ENCODE measurements at places on chromosomes 6 and 20. TPM values are rescaled to one million over a fixed set of nuclear protein-coding genes. Genes with fewer than 3 reads are reported as not detected.

LRRC73 gene
- polyA plus RNA-seq: 1.2 TPM

CST1 gene
- polyA plus RNA-seq: not detected

BPIFB2 gene
- polyA plus RNA-seq: not detected

MPIG6B gene
- polyA plus RNA-seq: 1.5 TPM

HLA-G gene
- polyA plus RNA-seq: 2.2 TPM

OR2B6 gene
- polyA plus RNA-seq: not detected

DEFB113 gene
- not detected for polyA plus RNA-seq

CST7 gene
- 0.46 TPM for polyA plus RNA-seq

GPX5 gene
- polyA plus RNA-seq: not detected

RAET1G gene
- 1.4 TPM for polyA plus RNA-seq

GRCh38 chr6:125812394-125813292 lies 21.9 kb downstream of the NCOA7 start:
- no peak for DNase-seq

DNA sequence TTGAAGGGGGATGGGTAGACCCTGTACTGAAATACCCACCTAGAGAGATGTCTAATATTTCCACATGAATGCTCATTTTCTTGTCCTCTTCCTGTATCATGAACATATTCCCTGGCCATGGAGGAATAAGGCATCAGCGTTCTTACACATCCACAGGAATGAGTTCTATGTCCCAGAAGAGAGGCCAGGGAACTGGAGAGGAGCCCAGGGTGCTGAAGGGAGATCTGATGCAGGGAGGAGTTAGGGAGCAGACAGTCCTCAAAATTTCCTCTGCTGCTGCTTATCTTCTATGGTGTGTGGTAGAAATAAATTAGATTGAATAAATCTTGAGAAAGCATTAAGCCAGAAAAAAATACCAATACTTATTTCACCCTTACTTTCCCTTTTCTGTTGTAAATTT lies 295.0 kb downstream of the KCNQ5 start:
- no peak for DNase-seq

- DNase-seq: no peak
Measured at GRCh38 chr6:41503827-41504465, 42.2 kb upstream of the FOXP4 start.

- no peak for DNase-seq
Measured at GRCh38 chr6:168393126-168393870, 47.7 kb upstream of the SMOC2 start.

DNA sequence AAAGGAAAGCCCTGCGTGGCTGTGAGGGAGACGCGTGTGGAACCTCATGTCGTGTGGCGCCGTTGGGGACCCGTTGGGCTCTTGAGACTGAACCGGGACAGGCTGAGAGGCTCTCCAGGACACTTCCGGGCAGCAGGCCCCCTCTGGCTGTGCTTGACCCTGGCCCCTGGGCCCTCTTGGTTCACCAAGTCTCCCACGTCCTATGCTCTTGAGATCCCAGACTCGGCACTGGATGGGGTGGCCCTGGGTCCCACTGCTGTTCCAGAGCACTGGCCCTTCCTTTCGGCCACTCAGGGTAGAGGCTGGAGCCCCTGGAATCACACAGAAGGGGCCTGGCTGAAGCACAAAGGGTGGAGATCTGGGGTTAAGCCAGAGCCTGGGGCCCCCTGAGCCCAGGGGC lies 30.4 kb downstream of the NTSR1 start:
- DNase-seq: no peak

GRCh38 chr6:34289137-34289536 lies 40.3 kb upstream of the SMIM29 start:
- no peak for DNase-seq

DNA sequence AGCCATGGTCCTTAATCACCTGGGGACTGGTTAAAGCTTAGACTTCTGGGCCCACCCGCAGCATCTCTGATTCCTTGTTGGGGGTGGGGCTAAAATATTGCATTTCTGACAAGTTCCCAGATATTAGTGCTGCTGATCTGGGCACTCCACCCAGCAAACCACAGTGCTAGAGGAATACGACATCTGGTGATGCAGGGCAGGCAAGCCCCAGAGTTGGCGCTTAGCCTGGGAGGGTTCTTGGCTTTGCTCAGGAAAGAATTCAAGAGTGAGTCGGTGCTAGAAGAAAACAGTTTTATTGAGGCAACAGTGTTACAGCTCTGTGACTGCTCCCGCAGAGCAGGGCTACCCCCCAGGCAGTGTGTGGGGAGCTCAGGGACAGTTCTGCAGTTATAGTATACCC lies 210.7 kb downstream of the TFAP2C start:
- DNase-seq: no peak

DNA sequence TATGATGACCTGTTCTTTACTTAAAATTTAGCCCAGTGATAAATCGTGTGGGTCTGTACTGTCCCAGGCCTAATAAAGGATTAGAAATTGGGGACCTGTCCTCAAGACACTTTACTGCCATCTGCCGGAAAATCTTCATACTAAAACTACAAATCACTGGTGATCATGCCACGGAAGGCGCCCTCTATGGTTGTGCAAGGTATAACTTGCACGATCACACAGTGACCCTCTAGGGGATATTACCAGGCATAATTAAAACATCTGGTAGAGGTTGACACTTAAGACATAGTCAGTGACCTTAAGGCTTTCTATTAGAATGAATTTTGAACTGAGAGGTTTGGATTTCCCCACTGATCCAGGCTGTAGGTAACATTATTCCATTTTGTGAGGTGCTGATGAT lies 172.6 kb downstream of the BMP2 start:
- peak; percentile 8 for DNase-seq

DNA sequence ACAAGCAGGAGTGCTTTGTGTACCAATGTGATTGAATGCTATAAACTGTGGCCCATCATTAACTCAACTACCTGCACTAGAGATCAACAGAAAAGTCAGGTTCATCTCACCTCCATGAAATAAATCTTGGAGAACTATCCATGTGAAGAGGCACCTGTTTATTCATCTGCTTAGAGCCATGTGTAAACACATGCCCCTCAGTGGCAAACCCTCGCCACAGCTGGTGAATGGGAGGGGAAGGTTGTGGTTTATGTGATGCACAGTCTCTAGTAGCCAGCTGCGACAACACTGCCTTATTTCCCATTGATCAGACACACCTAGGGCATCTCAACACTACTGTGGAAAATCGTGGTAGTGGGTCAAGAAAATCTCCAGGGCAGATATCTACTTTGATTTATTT lies 640.2 kb downstream of the PTPRT start:
- DNase-seq: no peak

DNA sequence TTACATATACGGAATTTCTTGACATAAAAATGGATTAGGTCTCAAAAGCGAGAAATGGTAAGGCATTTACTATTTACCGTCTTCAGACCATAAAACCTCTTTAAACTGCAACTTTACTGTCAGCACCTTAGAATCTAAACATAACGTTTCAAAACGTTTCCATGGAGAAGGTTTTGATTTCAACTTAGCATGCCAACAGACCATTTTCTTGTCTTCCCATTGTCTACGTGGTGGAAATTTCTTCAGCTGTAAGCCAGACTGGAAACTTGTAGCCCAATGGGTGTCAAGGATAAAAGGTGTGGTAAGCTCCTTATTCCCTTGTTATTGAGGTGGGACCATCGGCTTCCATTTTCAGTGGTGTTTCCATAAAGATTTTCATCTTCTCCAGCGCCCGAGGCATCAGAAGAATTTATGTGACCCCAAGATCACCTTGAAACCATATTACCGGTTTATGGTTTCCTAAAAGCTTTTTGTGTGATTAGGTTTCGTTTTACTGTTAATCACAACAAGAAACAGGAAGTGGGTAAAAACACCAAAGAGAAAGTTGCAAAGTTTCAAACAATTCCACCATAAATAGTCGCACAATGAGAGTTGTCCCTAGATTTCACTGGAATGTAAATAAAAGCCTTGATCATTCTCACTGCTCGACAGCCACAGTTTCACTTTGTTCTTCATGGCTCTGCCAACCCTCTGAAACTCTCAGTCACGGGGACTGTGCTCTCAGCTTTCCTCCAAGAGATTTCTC lies 63.0 kb upstream of the CD2AP start:
- peak; percentile 48 for DNase-seq

DNA sequence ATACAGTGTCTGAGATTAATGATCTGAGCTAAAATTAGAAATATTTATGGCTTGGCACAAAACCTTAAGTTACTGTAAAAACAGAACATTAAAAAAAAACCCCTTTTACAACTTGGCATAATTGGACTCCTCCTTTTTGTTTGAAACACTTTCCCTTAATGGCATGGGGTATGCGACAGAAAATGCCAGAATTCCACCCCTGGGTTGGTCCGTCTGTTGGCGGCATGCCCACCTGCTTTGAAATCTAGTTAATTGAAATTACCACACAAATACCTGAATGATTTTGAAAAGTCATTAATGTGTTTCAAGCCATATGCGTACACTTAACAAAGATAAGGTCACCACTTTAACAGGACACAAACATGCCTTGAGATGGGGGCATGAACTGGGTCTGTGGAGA lies 175.1 kb upstream of the FOXQ1 start:
- DNase-seq: no peak

- no peak for DNase-seq
Measured at GRCh38 chr6:133637436-133637835, 251.5 kb upstream of the TCF21 start.

GRCh38 chr6:41711323-41712038 lies 23.9 kb downstream of the TFEB start:
- no peak for DNase-seq

DNA sequence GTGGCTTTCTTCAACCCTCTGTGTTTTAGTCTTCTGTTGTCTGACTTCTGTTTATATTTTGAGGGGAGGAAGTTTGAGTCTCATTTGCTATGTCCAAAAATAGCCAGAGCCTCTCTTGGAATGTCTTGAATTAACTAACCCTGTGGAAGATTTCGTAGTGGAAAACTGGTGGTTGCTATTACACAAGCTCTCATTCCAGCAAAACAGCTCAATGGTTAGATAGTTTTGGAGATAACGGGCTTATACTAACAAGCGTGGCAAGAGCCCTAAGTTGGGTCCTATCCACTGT lies 1.6 kb downstream of the CCN2 start:
- DNase-seq: no peak

DNA sequence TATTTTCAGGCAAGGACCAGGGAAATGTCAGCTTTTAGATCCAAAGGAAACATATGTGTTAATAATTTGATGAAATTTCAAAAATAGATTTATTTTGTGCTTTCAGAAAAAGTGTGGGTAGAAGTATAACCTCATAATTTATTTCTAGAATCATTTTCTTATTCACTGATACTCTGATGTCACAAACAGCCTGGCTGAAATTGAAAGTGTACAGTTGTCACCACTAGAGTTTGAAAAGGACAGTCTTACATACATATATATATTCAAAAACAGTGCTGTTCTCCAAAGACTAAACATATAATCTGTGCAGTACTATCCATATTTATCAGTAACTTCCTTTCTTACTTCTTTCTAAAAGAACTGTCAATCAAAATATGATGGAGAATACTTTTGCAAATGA lies 254.4 kb upstream of the KCNQ5 start:
- DNase-seq: no peak

DNA sequence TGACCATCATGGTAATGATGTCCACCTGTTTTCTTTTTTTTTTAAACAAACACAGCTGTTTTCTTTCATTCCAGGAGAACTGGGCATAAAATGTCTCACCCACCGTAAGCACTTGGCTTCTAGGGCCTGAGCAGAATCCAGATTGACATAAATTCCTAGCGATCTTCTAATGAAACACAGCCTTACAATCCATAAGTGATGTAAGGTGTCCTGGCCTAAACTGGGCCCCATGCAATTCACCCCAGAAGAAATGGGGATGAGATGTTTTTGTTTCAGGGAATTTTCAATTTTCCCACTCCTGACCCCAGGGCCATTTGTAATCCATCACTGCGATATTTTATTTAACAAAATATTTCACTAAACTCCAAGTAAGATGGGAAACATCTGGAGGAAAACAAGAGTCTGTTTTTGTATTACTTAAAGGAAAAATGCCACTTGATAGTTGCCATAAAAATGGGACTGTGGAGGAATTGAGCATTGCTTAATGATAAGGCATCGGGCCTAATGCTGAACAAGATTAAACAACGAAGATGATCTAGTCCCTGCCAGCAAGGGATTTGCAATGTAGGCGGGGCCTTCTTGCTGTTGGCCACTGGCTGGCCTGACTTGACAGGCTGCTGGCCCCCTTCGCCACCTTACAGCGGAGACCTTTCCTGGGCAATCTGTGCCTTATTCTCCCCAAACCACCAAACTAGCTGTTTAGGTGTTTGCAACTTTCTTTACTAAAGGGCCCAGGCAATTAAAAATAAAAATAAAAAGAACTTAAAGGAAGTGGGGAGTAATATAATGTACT lies 183.7 kb downstream of the CD109 start:
- DNase-seq: peak; percentile 37

GRCh38 chr6:13296536-13296997 lies 31.8 kb downstream of the TBC1D7 start:
- no peak for DNase-seq

- no peak for DNase-seq
Measured at GRCh38 chr6:10733151-10733715, 10.4 kb downstream of the TMEM14C start.

- no peak for DNase-seq
Measured at GRCh38 chr6:2505624-2506023, 245.1 kb downstream of the MYLK4 start.

DNA sequence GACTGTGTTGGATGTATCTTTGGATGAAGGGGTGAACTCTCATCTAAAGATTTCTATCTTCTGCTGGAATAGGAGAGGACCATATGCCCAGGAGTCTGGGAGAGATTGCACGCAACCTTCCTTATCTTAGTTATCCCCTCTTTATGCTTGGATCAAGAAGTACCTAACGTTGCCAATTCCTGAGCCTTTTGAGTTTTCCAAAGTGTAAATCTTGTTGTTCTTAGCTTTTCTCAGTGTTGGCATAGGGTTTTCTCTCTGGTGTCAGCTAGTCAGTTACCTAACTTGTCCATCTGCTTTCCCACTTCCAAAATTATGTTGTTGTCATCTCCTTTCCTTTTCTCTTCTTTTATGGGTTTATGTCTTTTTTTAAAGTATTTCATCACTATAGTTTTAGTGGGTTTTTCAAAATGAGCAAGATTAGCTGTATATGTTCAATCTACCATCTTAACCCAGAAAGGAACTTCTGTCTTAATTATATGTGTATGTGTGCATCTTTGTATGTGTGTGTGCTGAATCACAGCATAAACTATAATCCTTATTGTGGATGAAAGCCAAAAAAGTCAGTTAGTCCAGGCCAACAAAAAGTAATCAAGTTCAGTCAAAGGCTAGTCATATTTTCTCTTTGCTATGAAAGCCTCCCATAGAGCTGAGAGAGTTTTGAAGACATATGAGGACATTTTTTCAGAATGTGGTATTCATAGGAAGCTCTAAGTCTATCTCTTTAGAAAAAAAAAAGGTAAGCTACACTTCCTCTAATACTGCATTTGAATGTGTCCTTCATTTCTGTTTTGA lies 72.1 kb downstream of the KHDC1L start:
- no peak for DNase-seq

- DNase-seq: no peak
Measured at GRCh38 chr20:43140726-43141125, 49.0 kb downstream of the PTPRT start.
